ENCODE measurements at places on chromosomes 1 and 21. TPM values are rescaled to one million over a fixed set of nuclear protein-coding genes. Genes with fewer than 3 reads are reported as not detected.

GRCh38 chr1:101239095-101240040 lies 2.5 kb downstream of the S1PR1 start:
- no peak for DNase-seq

- DNase-seq: peak; percentile 60
Observed at GRCh38 chr1:92536980-92537884, 50.5 kb upstream of the GFI1 start.

Gene SPAG17
- 0.67 TPM for total RNA-seq

Gene NENF
- 38.8 TPM for total RNA-seq

Gene ANKRD65
- total RNA-seq: not detected

Gene PACC1
- total RNA-seq: 16.9 TPM
